ENCODE measurements at places on chromosomes 6 and 20. TPM values are rescaled to one million over a fixed set of nuclear protein-coding genes. Genes with fewer than 3 reads are reported as not detected.

GRCh38 chr6:43081043-43081442, 4.9 kb downstream of the PTK7 start:
- DNase-seq: no peak

DNA sequence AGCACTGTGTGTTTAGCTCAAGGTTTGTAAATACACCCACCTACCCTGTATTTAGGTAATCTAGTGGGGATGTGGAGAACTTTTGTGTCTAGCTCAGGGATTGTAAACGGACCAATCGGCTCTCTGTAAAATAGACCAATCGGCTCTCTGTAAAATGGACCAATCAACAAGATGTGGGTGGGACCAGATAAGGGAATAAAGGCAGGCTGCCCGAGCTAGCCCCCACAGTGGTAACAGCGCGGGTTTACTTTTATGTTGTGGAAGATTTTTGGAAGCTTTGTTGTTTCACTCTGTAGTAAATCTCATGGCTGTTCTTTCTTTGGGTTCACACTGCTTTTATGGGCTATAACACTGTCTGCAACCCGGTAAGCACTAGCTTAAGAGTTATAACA, 32.1 kb upstream of the RANBP9 start:
- no peak for DNase-seq

BPIFB2 gene
- 0.09 TPM for total RNA-seq

- no peak for DNase-seq
Observed at GRCh38 chr6:166905505-166906134, 50.7 kb downstream of the RNASET2 start.

DNA sequence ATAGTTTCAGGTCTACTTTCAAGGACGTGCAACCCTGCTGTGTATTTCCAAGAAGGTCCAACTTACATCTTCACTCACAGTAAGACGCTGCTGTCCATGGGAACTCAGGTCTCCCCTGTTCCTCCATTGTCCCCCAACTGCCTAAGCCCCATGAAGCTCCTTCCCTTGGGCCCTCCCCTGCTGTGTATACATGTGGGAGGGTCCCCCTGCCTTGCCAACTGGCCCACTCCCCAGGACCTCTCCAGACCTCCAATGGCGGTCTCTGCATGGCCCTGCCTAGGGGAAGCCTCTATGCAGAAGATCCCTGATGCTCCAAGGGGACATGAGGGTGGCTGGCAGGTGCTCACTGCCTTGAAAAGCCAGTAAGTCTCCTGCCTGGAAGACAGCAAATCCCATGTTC, 186.7 kb upstream of the CST7 start:
- no peak for DNase-seq

TRDN gene
- total RNA-seq: 56.4 TPM

DNA sequence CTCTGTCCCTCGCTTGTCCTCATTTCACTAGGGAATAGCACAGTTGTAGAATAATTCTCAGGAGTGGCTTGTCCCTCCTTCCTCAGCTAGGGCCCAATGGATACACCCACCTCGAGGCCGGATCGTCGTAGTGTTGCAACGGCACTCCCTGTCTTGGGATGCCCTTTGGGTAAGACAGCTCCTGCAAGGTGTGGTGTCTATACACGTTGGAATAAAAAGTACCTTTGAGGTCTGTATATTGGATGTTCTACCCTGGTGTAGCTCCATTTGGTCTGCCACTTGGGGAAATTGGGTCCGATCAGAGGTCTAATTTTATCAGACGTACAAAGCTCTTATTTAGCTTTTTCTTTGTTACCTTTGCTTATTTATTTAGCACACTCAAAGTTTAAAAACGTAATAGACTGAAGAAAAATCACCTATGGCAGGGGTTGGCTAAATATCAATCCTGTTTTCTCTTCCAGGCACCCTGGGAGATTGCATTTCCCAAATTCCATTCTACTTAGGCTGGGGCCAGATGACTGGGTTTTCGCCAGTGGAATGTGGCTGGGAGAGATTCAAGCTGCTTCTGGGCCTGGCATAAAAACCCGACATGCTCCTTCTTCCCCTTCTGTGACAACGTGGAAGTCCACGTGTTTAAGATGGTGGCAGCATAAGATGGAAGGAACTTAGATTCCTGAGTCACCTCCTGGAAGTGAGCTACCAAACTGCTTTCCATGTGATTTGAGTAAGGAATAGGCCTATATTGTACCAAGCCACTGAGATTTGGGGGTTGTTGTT, 82.3 kb upstream of the CD83 start:
- DNase-seq: peak; percentile 25

GRCh38 chr20:5270603-5271002, 46.2 kb downstream of the PROKR2 start:
- peak; percentile 26 for DNase-seq

- DNase-seq: no peak
Observed at GRCh38 chr6:87918461-87918941, 129.1 kb upstream of the SPACA1 start.

DNA sequence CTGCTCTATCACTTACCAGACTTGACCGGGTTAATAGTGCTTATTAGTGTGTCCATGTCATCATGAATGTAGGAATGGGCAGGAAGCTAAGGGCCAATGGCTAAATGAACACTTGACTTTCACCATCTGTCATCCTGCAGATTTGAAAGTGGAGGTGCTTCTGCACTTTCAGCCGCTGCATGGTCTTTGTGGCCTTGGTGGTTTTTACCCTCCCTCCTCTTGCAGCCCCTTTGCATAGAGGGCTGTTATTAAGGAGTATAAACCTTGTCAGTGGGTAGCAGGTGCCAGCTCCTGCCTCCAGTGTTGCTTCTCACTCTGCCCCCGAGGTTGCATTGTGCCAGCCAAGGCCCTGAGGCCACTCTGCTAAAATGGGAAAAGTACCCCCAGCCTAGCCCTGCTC, 122.2 kb upstream of the TNFAIP3 start:
- no peak for DNase-seq

Measured in WTC11 (cell line).